ENCODE measurements at places on chromosomes 2 and 18.
A peak's percentile ranks its signal among the peaks of the same experiment; 100 is the strongest.

GRCh38 chr2:100224988-100225710 is 82.8 kb upstream of the AFF3 start:
- no peak for DNase-seq

DNA sequence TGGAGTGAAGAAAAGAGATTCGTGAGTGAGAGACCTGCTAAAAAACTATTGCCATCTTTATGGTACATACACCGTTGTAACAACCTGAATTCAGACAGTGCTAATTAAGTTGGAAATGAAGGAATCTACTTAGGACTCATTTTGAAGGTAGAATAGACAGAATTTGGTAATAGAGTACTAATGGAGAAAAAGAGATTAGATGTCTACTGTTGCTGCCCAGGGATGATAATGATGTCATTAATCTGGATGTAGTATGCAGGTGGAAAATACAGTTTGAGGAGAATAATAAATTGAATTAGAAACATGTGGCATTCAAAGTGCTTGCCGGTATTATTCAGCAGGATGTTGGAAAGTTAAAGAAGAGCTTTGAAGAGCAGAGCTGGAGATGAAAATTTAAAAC is 44.7 kb downstream of the DIS3L2 start:
- no peak for DNase-seq

- no peak for DNase-seq
Observed at GRCh38 chr2:54559006-54559445, 102.9 kb downstream of the SPTBN1 start.

DNA sequence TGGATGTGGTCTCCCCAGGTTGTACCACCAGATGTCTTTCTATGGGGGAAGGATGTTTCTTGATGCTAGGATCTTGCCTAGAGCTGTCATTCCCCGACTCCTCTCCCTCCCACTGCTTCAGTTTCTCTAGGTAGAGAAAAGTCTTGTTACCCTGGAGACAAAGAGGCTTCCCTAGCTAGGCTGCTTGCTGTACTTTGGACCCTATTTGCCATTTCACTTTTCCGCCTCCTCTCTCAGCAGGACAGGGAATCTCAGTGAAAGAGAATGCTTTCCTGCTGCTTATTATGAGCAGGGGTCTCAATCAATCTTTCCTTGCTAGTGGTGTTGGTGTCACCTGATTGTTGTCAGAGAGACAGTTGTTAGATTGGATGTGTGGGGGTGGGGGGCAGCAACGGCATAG is 818.8 kb upstream of the GYPC start:
- no peak for DNase-seq

GRCh38 chr2:100655936-100656534 is 93.2 kb downstream of the PDCL3 start:
- no peak for DNase-seq

DNA sequence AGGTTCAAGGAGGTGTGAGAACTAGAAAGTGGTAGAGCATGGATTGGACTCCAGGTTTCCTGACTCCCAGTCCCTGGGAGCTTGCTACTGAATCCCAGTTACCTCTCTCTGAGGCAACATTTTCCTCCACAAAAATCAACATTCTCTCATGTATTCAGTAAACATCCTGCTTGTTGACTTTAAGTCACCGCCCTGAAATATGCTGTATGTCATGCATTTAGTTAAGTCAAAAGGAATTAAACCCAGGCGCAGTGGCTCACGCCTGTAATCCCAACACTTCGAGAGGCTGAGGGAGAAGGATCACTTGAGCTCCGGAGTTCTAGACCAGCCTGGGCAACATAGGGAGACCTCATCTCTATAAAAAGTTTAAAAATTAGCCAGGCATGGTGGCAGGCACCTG is 3.8 kb downstream of the MATN3 start:
- DNase-seq = no peak

DNA sequence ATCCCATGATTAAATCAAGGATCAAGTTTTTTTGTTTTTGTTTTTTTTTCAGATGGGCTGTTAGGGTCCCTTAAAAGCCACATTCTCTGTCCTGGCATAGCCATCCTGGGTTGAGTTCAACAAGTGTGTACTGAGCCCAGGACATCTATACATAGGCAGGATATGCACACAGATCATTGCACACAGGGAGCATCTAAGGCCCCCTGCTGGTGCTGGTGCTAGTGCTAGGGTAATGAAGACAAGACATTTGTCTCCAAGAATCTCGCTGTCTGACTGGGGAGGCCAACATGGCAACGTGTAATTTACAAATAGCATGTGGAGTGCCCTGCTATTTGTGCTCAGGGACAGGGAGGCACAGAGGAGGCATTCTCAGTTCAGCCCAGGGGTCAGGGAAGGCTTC is 124.5 kb downstream of the VAPA start:
- peak; percentile 23 for DNase-seq

- peak; percentile 9 for DNase-seq
Observed at GRCh38 chr2:181042706-181043105, 62.3 kb downstream of the UBE2E3 start.

- DNase-seq = no peak
Observed at GRCh38 chr2:146544701-146545100, 1300.1 kb upstream of the ACVR2A start.

GRCh38 chr2:100380681-100381080 is 36.8 kb downstream of the CHST10 start:
- no peak for DNase-seq

- DNase-seq = no peak
Observed at GRCh38 chr2:18110222-18110621, 231.8 kb downstream of the KCNS3 start.

DNA sequence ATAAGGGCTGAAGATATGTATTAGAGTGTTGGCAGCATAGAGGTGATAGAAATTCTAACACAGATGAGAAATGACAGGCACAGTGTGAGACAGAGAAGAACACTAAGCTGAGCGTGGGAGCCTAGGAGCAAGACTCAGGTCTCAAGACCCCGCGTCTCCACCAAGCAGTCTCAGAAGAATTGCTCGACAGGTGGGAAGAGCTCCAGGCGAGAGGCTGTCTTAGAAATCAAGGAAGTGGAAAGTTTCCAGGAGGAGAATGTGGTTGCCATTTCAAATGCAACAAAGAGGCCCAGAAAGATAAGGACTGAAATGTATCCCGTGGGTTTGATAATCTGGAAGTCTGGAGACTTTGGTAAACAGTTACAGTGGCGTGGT is 31.5 kb upstream of the CAB39 start:
- no peak for DNase-seq

DNA sequence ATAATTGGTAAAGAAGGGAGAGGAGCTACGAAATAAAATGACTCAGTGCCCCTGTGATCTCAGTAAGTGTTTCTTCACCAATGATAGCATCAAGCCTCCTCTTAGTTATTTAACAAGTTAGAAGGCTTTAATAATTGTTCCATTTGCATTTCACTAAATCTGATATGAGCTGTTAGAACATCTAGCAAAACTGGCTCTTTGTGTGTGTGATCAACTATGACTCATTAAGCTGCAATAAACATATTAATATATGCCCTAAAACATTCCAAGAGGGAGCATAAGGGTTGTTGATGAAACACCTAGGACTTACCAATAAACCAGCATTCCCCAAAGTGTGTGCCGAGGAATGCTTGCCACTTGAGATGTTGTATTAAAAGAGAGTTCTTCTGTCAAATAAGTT is 115.2 kb downstream of the OSBPL6 start:
- no peak for DNase-seq

DNA sequence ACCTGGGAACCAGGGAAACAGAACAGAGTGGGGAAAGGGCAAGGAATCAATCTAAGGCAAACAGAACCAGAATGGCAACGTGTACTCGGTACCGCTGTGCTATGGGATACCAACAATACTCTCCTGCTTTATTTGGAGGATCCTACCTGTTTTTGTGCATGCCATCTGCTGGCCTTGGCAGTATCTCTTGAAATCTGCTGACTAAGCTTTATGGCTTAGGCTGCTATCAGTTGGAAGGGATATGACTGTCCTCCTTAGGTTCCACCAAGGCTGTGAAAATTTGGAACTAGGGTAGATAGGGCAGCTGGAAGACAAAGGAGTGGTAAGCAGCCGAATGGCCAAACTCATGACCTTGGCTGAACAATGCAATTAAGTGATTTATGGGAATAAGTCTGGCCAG is 71.3 kb upstream of the LYPD6 start:
- DNase-seq = no peak

DNA sequence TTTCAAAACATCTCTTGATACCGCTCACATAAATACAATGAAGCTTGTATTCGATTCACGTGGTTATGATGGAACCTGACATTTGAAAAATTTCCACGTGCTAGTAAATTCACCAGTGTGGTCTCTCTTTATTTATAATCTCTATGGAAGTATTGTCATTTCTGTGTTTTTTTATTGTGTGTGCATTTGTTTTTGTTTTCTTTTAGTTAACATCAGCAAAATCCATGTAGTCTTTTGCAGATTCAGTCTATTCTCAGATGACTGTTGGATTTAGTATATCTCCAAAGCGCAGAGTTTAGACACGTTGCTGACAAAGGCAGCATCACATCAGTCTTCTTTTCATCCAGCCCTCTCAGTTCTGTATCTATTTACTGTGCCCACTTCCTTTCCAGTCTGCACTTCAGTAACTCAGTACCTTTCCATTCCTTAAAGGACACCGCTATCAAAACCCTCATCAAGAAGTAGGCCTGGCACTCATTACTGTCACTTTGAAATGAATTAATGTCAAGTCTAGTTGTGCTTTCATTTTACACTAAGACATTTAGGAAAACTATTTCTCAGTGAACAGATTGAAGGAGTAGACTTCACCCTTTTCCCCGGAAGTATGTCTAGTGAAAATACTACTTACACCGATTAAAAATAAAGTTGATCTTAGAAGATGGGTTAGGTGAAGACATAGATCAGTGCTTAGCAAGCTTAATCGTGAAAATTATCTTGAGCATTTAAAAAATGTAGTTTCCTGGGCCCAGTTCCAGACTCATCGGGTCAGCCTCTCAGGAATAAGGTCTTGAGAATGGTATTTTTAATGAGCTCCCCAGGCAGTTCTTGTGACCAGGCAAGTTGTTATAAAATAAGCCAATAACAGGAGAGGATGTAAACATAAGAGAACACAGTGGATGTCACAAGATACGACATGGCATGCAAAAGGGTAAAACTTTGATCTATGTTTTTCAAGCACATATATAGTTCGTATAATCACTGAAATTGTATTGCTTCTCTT is 506.8 kb upstream of the ZEB2 start:
- DNase-seq = no peak

DNA sequence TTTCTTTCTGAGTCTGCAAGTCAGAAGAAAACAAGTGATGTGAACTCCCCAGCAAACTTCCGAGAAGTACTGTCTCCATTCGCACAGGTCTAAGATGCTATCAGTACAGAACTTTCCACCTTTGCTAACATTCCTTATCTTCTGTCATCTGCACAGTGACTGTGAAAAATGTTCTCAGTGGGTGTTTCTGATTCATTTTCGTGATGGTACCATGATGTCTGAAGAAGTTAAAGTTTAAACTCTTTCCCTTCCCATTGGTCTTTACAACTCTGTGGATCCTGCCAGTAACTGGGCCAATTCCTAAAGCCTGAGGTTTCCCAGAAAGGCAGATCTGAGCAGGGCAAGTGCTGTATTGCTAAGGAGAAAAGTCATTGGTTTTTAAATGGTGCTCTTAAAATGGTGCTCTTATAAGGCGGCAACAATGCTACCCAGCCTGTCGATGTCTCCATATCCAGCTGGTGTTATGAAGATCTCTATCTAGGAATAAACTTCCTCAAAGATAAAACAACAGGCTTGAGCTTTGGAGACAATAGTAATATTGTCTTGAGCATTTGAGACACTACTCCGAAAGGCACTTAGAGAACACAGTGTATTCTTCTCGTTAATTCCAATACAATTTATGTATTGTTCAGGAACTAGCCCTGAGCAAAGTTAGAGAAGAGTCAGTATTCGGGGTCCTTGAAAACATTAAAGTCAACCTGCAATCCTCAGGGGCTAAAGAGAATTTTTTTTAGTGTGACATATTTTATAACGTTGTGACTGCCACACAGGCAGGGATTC is 232.3 kb downstream of the OSR1 start:
- no peak for DNase-seq

GRCh38 chr2:240997141-240997855 is 1.1 kb upstream of the SNED1 start:
- DNase-seq = no peak

GRCh38 chr2:69306822-69307578 is 80.0 kb downstream of the GFPT1 start:
- DNase-seq = peak; percentile 90
